ENCODE measurements at places on chromosomes 1 and 21.
A peak's percentile ranks its signal among the peaks of the same experiment; 100 is the strongest.

GRCh38 chr1:180252638-180253536 lies 22.8 kb downstream of the LHX4 start:
- peak; percentile 74 for DNase-seq

DNA sequence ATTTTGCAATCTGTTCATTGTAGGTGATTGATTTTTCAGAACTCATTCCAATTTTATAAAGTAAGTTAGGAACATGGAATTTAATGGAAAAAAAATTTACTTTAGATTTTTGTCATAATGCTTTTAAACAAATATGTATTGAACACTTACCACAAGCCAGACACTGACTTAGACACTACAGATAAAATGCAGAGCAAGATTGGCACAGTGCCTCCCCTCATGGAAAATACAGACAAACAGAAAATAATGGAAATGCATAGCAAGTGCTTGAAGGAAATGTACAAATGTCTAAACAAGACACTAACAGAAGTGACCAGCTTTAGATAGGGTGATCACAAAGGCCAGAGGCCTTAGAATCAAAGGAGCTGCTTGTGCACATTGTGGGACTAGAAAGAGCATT lies 260.5 kb upstream of the ADGRL2 start:
- no peak for DNase-seq

GRCh38 chr21:36022427-36023091 lies 37.8 kb downstream of the SETD4 start:
- DNase-seq: no peak

GRCh38 chr1:235275223-235275622 lies 52.8 kb downstream of the ARID4B start:
- no peak for DNase-seq

DNA sequence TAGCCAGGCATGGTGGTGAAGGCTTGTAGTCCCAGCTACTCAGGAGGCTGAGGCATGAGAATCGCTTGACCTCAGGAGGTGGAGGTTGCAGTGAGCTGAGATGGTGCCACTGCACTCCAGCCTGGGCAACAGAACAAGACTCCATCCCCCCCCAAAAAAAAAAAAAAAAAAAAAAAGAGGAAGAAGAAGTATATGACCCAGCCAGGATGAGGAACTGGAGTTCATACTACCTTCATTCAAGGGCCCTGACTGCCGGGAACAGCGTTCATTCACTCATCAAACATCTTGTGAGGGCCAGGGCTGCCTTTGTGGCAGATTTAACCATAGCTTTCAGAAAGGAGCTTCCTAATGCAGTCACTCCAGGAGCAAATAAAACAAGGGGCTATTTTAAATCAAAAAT lies 127.6 kb downstream of the MRPS6 start:
- no peak for DNase-seq

- no peak for DNase-seq
Observed at GRCh38 chr1:12475101-12475500, 142.9 kb downstream of the DHRS3 start.

- DNase-seq: no peak
Observed at GRCh38 chr1:192907545-192908243, 98.9 kb downstream of the RGS2 start.

GRCh38 chr1:1361982-1362423 lies 3.6 kb upstream of the MXRA8 start:
- DNase-seq: no peak

DNA sequence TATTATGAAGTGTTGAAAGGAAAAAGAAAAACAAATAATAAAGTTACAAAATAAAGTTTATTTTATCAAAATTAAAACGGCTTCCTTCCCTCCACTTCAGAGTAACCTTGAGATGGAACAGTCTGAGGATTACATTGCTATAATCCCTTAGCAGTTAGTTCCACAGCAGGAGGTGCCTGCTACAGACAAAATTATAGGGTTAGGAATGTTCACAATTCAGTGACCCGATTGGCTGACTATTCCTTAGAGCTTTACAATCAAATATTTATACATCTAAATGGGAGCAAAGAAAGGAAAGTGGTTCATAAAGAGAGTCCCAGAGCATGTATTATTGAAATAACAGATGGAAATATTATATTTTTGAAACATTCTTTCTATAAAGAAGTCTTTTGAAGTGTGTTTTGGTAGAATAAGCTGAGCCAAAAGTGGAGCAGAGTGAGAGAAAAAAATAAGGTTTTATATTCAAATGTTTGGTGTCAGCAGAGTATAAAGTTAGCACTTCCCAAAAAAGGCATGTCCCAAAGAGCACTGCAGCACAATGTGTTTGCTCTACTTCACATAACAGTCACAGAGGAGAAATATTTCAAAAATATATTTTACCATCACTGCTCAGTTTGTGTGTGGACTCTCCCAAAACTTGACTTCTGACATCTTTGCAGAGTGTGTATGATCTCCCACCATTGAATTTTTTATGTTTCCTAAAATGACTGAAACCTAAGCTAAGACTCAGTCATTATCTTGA lies 71.4 kb upstream of the GORAB start:
- no peak for DNase-seq

GRCh38 chr1:14956579-14957195 lies 196.9 kb upstream of the TMEM51 start:
- DNase-seq: no peak

- no peak for DNase-seq
Observed at GRCh38 chr1:17907999-17908398, 152.9 kb downstream of the ACTL8 start.

GRCh38 chr1:67760030-67760821 lies 73.0 kb downstream of the GNG12 start:
- DNase-seq: peak; percentile 60

- no peak for DNase-seq
Observed at GRCh38 chr1:35447278-35447677, 109.9 kb downstream of the KIAA0319L start.

DNA sequence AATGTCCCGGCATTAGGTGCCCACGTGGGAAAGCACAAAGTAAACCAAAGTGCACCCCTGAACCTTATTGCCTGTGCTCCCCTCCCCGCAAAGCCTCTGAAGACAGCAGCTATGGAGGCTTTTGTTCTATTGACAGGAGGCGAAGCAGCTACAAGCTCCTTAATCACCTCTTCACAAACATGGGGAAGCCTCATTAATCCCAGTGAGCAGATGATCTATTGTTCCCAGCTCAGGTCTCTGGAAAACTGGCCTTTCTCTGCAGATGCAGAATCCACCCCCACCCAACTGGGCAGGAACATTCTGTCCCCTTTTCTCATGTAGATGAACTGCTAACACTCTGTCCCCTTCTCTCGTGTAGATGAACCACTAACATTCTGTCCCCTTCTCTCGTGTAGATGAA lies 190.5 kb upstream of the CSF3R start:
- no peak for DNase-seq

- DNase-seq: no peak
Observed at GRCh38 chr1:24702511-24703293, 42.5 kb upstream of the CLIC4 start.

DNA sequence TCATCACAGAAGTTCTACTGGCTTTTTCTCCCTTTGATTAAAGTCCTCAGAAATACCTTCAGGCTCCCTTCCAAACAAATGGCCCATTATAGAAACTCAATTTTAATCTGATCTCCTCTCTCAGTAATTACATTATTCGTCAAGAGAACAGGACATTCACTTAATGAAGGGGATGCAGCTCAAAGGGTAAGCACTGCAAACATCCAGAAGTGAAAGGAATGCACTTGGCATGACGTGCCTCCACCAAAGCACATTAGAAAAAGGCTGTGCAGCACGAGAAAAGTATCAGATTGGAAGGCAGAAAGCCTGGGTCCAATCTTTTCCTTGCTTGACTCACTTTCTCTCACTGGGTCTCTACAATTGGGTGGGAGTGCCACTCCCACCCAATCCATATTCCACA lies 222.6 kb upstream of the BEND5 start:
- DNase-seq: no peak

GRCh38 chr1:9150582-9151327 lies 21.9 kb upstream of the GPR157 start:
- DNase-seq: no peak

DNA sequence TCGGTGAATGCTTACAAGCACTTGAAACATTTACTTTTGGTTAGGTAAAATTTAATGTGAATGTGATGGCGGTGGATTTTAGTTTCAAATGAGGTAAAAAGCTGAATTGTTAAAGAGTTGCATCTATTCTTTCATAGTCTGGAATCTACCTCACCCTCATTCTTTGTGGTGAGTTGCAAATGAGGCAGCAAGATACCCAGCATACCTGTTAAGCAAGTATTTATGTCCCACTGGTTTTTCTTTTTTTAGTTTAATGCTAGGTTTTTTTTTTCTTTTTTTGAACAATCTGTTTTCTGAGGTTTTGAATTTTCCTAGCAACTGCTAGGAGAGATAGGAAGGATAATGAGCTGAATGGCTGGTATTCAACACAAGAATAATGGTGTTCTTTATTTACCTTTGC lies 127.9 kb upstream of the CACYBP start:
- DNase-seq: no peak

DNA sequence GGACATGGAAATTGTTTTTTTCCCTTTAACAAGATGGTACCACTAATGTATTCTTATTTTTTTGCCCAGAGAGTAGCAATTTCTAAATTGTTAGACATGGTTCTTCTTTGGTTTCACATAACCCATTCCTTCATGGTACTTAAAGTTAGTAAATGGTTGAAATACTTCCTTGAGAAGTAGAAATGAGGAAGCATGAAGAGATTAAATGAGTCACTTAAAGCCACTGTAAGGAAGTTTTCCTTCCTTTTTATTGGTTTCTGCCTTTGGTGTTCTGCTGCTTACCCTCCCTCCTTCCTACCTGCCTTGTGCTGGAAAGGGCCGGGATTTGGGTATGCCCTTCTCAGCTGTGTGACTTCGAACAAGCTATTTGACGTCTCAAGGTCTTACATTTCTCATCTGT lies 101.0 kb downstream of the KIF26B start:
- no peak for DNase-seq

GRCh38 chr1:224513787-224514209 lies 79.2 kb upstream of the WDR26 start:
- peak; percentile 87 for DNase-seq

DNA sequence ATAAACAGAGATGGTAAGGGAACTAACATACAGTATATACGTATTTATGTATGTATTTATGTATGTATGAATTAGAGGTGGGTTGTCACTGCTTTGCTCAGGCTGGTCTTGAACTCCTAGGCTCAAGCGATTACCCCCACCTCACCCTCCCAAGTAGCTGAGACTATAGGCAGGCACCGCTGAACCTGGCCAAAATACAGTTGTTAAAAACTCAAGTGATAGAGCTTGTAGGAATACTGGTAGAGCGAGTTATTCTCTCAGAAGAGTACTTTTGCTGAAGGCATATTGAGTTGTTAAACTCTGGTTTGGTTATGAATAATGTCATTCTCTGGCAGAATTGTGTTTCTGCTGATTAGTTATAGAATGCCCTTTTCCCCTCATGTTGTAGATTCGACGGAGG lies 38.9 kb downstream of the UBE4B start:
- no peak for DNase-seq

- no peak for DNase-seq
Observed at GRCh38 chr1:30618335-30618747, 105.0 kb downstream of the MATN1 start.

DNA sequence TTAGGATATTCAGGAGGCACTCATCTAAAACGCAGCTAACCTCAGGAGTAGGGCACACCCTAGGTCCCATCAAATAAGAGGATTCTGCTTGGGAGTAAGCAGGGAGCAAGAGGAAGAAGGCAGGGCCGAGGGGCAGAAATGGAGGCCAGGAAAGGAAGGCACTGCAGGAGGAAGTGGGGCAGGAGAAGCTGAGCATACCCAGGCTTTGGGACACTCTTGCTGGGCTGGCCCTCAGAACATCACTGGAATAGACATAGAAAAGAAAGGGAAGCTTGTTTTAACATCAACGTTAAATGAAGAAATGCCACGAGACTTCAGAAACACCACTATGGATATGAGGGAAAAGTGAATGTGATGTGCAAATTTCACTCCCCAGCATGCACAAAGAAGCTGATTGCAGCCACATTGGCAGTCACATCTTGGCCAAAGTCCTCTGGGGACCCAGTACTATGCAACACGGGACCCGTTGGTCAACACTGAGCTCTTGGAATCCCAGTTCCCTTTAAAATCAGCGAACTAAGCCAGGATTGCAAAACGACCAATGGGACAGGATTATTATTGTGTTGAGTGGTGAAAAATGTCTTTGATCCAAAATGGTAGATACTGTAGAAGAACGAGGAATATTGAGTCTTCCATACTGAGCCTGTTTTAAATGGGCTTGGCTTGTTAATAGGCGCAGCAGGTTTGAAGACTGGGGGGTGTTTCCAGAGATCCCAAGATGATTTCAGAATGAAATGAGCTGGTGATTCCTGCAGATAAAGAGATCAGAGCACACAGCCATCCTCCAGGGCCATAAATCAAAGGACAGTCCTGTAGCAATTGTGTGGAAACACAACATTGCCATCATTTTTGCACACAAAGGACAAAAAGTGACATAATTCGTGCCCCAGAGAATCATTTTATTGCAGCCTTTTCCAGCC lies 152.4 kb downstream of the TOMM20 start:
- DNase-seq: no peak
